ENCODE measurements at places on chromosomes 7 and 10.

DNA sequence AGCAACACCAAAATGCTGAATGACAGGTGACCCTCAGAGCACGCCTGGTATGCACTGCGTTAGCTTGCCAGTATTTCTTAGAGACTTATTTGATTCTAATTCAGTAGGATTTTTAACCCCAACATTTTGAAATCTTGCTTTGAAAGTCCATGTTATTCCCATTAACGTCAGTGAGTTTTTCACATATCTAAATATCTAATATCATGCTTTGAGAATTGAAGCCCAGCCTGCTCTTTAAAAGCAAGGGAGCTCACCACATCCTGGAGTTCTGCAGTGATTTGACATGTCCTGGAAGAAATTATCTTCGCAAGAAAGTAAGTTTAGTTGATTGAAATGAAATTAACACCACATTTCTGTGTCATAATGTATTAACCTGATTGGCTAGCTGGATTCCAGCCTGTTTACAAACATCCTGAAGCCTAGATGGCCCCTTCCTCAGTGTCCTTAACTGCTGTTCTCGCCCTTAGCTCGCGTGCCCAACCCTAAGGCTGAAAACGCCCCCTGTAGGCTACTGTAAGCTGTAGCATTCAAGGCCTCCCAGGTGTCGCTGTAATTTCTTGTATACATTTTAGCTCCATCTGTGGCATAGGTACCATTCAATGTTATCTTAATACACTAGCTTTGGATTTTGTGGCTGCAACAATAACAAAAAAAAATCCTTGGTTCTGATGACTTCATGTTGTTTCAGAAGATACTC lies 191.5 kb downstream of the MGMT start:
- DNase-seq: peak; percentile 21

GRCh38 chr7:24828891-24829661 lies 71.8 kb upstream of the GSDME start:
- DNase-seq: peak; percentile 36

- no peak for DNase-seq
Measured at GRCh38 chr10:86824151-86824550, 67.7 kb downstream of the BMPR1A start.

DNA sequence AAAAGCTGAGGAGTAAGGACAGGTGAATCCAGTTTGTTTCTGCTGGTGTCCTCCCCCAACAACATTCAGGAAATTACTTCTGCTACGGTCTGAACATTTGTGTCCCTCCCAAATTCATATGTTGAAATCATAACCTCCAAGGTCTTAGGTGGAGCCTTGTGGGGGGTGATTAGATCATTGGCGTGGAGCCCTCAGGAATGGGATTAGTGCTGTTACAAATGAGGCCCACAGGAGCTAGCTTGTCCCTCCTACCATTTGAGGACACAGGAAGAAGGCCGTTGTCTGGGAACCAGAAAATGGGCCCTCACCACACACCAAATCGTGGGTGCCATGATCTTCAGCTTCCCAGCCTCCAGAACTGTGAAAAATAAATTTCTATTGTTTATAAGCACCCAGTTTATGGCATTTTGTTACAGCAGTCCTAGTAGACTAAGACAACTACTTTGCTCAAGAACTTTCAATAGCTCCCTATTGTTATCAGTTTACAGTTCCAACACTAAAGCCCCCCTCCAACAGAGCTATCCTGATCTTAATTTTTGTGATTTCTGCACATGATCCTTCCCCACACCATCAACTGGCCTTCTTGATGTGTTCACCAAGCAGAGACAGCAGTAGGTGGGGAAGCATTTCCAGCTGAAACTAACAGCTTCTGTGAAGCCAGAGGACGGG lies 2.1 kb upstream of the LRMDA start:
- DNase-seq: no peak
